ENCODE measurements at places on chromosomes 16 and 17.

- DNase-seq, result no peak
Measured at GRCh38 chr17:82278308-82278707, 4.8 kb upstream of the CSNK1D start.

DNA sequence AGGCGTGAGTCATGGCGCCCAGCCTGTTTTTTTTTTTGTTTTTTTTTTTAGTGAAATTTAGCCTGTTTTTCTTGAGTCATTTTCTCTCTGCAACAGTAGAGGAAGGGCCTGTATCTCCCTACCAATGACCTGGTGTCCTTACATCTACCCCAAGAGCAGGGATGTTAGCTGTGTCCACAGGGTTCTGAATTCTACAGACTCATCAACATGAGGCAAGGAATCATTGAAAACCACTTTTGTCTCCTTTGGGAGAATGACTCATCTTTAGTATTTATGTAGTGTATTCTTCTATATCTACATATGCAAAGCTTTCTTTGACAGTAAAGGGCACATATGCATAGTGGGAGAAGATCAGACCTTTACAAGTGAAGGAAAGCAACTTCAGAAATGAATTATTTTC lies 105.3 kb downstream of the SPECC1 start:
- DNase-seq, result no peak

DNA sequence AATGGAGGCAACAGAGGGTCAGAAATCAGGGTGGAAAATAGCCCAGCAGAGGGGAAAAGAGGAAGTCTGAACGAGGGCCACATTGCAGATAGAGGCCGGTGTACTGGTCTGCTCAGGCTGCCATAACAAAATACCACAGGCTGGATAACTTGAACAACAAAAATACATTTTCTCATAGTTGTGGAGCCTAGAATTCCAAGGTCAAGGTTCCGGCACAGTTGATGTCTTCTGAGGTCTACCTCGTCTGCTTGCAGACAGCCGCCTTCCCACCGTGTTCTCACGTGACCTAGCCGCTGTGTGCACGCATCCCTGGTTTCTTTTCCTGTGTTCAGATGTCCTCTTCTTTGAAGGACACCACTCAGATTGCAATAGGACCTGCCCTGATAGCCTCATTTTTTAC lies 249.4 kb downstream of the WWOX start:
- no peak for DNase-seq

- DNase-seq, result no peak
Measured at GRCh38 chr17:15480204-15480603, 12.8 kb upstream of the CDRT4 start.

- no peak for DNase-seq
Measured at GRCh38 chr17:9183306-9183705, 162.0 kb downstream of the NTN1 start.

GRCh38 chr17:80899402-80900268 lies 92.0 kb upstream of the CHMP6 start:
- DNase-seq, result no peak

Measured in NCI-H1092 treated with DMSO at 0.1 percent for 48 hours (cell line).